WTC11 (cell line): ENCODE measurements at places on chromosomes 12 and 14. TPM values are rescaled to one million over a fixed set of nuclear protein-coding genes. Genes with fewer than 3 reads are reported as not detected.

GRCh38 chr12:76187177-76187576, 102.7 kb upstream of the NAP1L1 start:
- no peak for DNase-seq

GRCh38 chr12:125151284-125151683, 86.0 kb downstream of the AACS start:
- peak; percentile 29 for DNase-seq

GRCh38 chr14:58779376-58779775, 141.6 kb downstream of the DACT1 start:
- no peak for DNase-seq

DNA sequence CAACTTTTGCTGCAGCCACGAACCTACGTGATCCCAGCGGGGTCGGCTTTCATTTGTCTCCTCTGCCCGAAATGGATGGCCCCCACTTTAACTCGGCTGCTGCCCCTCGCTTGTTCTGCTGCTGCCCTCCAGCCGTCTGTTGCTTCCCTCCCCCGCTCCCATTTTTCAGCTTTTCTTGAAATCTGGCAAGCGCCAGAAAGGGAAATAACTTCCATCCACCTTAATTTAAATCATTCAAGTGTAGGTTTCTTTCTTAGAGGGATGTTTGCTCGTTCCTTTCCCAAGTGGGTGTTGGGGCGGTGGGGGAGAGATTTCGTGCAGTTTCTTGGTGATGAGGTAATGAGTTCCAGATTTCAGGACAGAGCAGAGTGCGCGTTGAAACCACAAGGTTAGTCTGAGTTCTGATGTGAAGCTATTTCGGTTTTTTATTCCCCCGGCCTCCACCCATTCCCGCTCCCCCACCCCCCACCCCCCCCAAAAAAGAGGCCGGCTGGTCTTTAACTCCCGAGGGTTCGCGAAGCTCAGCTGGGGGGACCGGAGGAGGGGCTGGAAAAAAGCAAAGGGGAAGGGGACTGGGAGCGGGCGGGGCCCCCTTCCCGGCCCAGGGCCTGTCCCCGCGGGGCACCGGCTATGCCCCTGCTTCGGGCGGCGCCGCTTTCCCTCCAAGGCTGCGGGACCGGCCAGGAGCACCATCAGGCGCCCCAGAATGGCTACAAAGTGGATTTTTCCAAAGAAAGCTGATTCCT, 2.2 kb upstream of the ZFP36L1 start:
- peak; percentile 64 for DNase-seq

DNA sequence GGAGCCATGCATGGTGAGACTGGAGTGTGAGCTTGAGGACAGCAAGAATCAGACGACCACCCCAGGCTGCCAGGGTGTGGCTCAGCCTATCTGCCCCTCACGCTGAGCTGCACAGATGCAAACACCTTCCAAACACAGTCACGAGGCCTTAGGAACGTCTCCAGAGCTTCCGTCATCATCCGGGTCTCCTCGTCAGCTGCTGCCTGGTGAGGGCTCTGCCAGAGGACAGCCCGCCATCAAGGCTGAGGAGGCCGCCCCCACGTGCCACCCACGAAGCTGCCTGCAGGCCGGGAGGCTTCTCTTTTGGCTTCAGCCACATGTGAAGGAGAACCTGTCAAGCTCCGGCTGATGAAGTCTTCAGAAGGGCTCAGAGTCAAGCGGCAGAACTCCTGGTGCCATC, 13.4 kb downstream of the DDX51 start:
- DNase-seq = no peak

- no peak for DNase-seq
These were observed 312.0 kb downstream of the KCNC2 start for GRCh38 chr12:74897425-74898211.

GRCh38 chr14:92451245-92451644, 62.3 kb upstream of the RIN3 start:
- no peak for DNase-seq

GRCh38 chr12:27610374-27610773, 85.9 kb upstream of the REP15 start:
- no peak for DNase-seq

DNA sequence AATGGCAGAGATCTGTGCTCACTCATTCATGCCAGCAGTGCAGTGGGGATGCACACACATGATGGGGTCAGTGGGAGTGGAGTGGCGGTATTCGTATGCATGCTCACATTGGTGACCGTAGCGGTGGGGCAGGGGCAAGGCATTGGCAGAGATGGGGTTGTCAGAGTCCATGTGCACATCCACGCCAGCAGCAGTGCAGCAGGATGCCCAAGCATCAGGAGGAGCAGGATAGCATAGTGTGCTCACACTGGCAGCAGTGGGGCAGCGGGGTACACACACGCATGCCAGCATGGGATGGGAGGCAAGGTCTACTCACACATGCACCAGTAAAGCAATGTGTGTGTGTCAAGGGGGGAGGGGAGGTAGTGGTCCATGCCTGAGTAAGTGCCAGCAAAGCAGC, 89.4 kb upstream of the GARIN6 start:
- DNase-seq = no peak

- DNase-seq = no peak
These were observed 1613.4 kb upstream of the SEL1L start for GRCh38 chr14:83147006-83147405.

DNA sequence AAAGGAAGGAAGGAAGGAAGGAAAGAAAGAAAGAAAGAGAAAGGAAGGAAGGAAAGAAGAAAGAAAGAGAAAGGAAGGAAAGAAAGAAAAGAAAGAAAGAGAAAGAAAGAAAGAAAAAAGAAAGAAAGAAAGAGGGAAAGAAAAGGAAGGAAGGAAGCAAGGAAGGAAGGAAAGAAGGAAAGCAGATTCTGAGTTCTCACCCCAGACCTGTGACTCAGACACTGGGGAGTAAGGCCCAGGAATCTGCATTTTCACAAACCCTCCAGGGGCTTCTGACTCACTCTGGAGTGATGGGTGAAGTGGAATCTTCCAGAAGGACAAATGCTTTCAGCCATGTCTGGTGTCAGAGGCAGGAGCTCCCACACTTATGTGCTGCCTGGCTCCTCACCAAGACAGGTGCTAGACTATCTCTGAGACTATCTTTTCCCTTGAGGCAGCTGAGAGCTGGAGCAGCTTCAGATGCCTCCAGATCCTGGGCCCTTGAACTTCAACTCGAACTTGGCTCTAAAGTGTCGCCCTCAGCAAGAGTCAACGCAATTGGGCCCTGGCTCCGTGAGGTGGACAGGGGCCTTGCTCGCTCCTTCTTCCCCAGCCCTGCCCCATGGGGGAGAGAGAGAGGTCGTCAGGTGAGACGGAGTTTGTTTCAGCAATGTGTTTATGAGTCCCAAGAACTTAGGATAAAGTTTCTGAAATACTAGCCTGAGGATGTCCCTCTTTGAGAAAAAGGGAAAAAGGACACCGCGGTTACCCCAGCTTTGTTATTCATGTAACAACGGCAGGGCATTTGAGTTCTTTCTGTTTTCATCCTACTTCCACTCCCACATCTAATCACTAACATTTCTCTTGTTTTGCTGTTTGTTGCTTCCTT, 19.8 kb upstream of the SCARB1 start:
- DNase-seq = no peak

GRCh38 chr12:21223930-21224329, 92.9 kb downstream of the SLCO1B1 start:
- DNase-seq = no peak

DNA sequence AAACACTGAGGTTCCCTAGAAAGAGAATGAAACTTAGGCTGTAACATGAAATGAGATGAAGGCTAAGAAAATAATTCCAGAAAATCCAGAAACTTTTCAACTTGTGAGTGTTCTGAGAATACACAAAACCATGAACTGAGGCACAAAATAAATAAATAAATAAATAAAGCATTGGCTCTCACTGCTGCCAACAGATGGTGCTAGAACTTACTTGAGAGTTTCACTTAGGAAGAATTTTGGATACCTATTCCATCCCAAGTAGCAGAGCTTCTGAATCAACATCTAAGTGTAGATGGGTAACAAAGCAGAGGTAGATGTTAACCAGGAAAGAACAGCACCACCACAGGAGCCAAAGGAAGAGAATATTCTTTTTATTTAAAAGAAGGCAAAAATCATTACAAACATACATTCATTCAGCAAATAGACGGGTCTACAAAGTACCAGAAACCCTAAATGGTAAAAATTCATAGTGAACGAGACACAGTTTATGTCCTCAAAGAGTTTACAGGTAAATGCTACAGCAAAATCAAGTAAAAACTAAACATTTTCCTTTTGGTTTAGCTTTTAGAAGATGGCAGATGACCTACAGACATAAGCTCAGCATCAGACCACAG, 16.7 kb downstream of the EPS8 start:
- no peak for DNase-seq

DNA sequence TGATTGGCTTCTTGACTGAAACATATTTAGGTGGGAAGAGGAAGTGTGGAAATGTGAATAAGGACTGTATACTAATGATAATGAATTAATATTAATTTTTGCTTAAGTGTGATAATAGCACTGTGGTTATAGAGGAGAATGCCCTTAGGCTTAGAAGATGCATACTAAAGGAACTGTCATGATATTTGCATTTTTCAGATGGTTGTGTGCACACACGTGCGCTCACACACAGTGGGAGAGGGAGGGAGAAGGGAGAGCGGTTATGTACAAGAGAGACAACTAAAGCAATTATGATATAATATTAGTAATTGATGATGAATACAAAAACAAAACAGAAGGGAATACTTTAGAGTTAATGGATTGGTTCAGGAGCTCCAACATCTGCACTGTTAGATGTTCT, 54.2 kb downstream of the RCOR1 start:
- DNase-seq = no peak

GRCh38 chr12:21301-22189, 45.0 kb upstream of the IQSEC3 start:
- no peak for DNase-seq

DNA sequence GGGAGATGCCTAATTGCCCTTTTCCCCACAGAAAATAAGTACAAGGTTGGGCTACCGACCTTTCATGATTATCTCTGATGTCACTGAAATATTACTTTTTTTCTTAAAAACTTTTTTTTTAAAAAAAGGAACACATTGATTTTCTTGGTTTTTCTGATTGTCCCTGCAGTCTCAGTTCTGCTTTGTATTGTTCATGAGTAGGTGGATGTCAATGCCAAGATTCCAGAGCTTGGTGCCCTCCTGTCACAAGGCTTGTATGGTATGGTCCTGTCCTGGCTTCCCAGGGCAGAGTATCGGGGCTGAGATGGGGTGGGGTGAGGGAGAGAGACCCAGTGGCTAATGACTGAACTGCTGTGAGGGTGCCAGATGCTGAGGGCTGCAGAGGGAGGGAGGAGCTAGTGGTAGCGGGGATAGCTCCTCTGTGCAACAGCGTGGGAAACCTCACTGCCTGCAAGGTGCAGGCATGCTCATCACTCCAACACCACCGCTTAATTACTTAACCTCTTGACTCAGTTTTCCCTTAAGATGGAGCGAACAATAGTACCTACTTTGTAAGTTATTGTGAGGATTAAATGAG, 4.4 kb upstream of the CTDSP2 start:
- DNase-seq = no peak

GRCh38 chr14:20501346-20501745, 4.0 kb upstream of the RNASE10 start:
- no peak for DNase-seq

The SOAT2 gene
- total RNA-seq = not detected in 3 replicates

The TRAF3 gene
- 8.2 to 11.2 TPM (median 9.6 TPM) in 3 replicates for total RNA-seq

The GARIN6 gene
- total RNA-seq = not detected in 3 replicates

The LGMN gene
- 55.7 to 68.0 TPM (median 66.1 TPM) in 3 replicates for total RNA-seq

The DBX2 gene
- total RNA-seq = 0.27 to 0.35 TPM (median 0.27 TPM) in 3 replicates

The MORN3 gene
- total RNA-seq = 0.37 to 0.80 TPM (median 0.50 TPM) in 3 replicates

The GPR68 gene
- total RNA-seq = 0.21 to 0.28 TPM (median 0.27 TPM) in 3 replicates

The AHSA1 gene
- 137 to 186 TPM (median 160 TPM) in 3 replicates for total RNA-seq

The DPPA3 gene
- 3.3 to 6.8 TPM (median 3.9 TPM) in 3 replicates for total RNA-seq

The IL31 gene
- total RNA-seq = not detected in 3 replicates

The SMCO3 gene
- total RNA-seq = not detected in 3 replicates

The POU6F1 gene
- 10.2 to 14.5 TPM (median 11.2 TPM) in 3 replicates for total RNA-seq

The NGB gene
- total RNA-seq = 0.14 to 0.46 TPM (median 0.33 TPM) in 3 replicates

The MGAT2 gene
- total RNA-seq = 24.5 to 27.7 TPM (median 25.2 TPM) in 3 replicates
